ENCODE measurements at places on chromosomes 2 and 18.

DNA sequence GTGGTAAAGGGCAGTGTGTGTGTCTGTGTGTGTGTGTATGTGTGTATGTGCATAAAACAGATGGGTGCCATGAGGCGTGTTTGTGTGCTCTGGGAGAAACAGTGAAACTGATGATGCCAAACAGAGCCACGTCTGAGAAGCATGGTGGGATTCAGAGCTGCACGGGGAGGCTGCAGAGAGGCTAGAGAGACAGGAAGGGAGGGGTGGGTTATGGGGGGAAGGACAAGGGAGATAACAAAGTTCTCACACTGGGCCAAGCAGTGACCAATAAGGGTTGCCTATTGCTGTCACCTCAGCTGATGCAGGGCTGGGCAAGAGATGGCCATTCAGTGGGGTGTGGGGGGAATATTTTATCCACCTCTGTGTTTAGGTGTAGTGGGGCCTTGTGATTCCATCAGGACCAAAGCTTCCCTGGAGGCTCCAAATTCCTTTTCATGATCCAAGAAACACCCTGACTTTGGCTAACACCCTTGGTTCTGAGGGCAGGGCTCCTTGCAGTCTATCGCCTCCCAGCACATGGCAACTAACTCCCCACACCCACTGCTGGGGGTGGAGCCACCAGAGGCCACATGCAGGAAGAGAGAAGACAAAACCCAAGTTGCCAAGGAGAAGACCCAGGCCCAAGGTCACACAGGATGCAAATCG is 54.2 kb upstream of the POMC start:
- no peak for DNase-seq

DNA sequence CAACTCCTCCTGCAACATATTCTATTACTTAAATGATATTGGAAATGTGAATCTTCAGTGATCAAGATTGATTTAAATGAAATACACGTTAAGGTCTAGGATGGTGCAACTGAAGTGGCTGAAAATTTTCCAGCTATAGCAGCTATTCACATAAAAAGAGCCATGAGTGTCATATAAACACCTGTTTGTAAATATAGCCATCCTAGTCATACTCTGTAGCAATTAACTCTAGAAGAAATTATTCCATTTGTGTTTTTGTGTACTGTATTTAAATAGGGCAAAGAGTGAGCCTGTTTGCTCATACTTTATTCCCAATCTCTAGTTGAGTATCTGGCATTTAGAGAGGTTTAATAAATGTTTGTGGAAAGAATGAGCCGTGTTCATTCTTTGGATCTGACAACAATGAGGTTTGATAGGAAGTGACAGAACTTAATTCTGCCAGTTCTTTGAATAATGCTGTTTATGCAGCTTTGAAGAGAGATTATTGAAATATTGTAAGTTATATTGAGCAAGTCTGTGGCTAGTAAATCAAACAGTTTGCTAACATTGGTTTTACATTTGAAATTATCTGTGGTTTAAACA is 49.7 kb downstream of the BABAM2 start:
- no peak for DNase-seq

DNA sequence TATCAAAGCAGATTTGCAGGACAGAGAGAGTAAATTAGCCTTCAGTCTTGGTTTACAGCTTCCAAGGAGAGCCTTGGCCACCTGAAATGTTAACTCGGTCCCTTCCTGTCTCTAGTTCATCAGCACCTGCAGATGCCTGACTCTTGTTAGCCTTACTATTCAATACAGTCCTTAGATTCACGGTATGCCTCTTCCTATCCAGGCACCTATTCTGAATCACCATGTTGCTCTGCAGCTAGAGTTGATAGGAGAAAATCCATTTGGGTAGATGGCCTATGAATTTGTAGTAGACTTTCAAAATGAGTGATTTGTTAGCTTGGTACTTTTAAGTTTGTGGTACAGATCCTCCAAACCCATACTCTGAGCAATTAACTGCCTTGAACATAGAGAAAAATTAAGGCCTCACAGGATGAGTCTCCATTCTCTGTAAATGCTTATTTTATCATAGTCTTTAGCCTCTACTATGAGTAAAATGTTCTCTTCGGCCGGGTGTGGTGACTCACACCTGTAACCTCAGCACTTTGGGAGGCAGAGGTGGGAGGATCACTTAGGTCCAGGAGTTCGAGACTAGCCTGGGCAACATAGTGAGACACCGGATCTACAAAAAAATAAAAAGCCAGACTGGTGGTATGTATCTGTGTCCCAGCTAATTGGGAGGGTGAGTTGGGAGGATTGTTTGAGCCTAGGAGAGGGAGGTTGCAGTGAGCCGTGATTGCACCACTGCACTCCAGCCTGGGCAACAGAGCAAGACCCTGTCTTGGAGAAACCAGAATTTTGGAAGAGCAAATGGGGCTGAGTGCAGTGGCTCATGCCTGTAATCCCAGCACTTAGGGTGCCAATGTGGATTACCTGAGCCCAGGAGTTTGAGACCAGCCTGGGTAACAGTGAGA is 32.9 kb downstream of the PTCD3 start:
- no peak for DNase-seq

DNA sequence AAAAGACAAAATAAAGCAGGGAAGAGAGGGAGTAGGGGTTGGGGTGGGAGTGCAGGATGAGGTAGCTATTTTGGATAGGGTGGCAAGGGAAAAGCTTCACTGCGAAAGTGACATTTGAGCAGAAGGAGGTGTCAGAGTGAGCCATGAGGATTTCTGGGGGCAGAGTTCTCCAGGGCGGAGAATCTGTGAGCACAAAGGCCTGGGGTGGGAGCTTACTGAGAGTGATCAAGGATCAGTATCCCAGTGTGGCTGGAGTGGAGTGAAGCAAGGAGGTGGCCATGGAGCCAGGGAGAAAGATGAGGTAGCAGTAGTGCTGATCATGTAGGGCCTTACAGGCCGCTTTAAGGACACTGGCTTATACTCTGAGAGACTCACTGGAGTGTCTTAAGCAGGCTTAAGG is 210.9 kb upstream of the FOSL2 start:
- DNase-seq, result no peak

DNA sequence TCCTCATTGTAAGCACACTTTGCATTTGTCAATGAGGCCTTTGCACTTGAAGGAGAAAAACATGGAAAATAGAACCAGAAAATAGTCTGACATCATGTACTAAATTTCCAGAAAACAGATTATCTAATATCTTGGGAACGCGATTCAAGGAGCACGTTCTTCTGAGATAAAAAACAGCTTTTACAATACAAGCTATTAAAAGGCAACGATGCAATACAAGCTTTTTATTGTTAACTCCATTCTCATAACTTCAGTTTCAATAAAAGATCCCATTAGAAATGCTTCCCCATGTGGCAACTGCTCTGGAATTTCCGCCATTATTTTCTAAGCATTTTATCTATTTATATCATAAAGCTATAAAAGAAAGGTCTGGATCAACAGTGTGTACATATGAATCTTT is 40.3 kb downstream of the NRXN1 start:
- no peak for DNase-seq

DNA sequence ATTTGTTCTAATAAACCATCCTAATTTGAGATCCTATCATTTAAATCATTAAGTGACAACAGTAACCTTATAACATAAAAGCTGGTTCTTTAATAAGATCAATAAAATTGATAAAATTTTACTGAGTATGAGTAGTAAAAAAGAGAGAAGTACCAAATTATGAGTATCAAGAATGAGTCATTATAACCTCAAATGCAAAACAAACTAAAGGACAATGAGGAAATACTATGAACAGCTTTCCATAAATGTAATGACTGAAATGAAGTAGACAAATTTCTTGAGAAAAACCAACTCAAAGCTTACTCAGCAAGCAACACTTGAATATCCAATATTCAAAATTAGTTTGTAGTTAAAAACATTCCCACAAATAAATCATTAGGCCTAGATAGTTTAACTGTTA is 433.0 kb downstream of the ZEB2 start:
- peak; percentile 39 for DNase-seq

DNA sequence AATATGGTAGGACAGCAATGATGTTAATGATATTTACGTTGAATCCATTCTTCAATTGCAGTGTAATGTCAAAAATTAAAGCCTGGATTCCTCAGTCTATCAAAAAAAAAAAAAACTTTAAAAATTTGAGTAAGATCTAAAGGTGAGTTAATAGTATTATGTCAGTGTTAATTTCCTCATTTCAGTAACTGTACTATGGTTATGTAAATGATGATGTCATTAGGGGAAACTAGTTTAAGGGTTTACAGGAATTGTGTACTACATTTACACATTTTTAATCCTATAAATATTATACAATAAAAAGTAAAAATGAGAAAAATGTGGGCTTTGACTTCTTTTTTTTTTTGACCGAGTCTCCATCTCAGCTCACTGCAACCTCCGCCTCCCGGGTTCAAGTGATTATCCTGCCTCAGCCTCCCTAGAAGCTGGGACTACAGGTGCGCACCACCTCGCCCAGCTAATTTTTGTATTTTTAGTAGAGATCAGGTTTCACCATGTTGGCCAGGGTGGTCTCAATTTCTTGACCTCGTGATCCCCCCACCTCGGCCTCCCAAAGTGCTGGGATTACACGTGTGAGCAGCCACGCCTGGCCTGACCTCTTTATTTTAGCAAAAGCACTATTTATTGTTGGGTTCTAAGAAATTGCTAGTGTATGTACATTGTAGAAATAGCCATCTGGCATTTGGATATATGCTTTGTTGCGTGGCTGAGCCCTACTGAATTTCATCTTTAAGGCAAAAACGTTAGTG is 106.5 kb downstream of the XIRP2 start:
- DNase-seq, result no peak

DNA sequence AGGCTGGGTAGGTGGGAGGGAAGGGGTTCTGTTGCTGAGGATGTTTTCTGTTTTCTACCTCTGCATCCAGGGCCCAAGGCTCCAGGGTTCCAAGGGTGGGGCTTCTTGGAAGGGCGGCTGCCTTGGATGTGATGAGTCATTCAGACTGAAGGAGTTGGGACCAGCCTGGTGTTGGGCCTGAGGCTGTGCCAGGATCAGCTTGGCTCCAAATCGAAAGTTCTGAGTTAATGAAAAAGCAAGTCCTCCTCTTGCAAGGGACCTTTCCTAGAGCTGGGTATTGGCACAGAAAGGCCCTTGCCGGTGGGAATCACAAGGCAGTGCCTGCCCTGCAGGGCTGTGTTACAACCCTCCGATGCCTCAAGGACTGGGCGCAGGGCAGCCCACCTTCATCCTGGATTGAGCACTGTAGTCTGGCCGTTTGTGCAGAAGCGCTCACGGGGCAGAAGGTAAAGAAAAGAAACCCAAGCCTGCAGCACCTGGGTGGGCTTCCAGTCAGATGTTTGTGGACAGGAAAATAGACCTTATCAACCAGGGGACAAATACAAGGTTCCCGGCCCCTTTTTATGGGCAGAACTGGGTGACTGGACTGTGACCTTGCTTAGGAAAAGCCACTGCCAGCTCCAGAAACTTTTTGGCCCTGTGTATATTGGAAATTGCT is 52.5 kb upstream of the MCFD2 start:
- peak; percentile 87 for DNase-seq

- DNase-seq, result no peak
Observed at GRCh38 chr18:22998344-22998743, 65.2 kb downstream of the RBBP8 start.

DNA sequence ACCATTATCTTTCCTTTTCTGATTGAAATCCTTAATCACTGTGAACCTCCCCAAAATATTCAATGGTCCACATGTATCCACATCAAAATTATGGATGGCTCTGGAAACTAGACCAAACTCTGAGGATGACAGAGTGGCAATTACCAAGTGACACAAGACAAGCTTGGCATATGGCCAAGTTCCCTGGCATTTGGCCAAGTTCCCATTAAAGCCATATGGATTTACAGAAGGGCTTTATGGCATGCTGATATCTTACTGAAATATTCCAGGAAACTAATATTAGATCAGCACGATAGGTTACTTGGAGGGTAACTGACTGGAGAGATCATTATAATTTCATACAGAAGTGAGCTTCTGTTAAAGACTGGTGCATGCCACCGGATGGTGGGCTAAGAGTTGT is 21.9 kb upstream of the CERS6 start:
- DNase-seq, result no peak

Data from astrocyte of the spinal cord (primary cell).